ENCODE measurements at places on chromosomes 16 and 17. TPM values are rescaled to one million over a fixed set of nuclear protein-coding genes. Genes with fewer than 3 reads are reported as not detected.
A peak's percentile ranks its signal among the peaks of the same experiment; 100 is the strongest.

Gene NDRG4
- 26.6 TPM for total RNA-seq

Gene PROCA1
- 2.6 TPM for total RNA-seq

Gene KCNJ16
- not detected for total RNA-seq

Gene KRTAP4-4
- total RNA-seq, result not detected

Gene PARN
- 34.7 TPM for total RNA-seq

Gene RAMP2
- total RNA-seq, result not detected

Gene FAM117A
- 9.7 TPM for total RNA-seq

Gene GRIN2C
- total RNA-seq, result not detected

Gene CHST4
- total RNA-seq, result not detected

DNA sequence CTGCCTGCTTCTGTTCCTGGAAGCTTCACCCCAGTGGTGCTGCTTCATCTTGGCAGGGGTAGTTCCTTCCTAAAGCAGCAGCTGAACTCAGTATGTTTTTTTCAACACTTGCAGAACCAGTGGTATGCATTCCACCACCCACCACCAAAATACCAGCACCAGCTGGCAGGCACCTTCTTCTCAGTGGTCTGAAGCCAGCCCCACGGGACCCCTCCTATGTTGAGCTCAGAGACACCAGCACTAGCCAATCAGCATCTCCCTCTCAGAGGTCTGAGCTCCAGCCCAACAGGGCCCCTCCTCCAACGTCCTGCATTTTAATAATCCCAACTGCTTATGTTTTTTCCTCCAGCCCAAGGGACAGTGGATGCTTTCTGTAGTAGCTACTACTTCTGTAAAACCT is 299.6 kb upstream of the CCL2 start:
- no peak overlapping the region for H3K27ac ChIP-seq
- DNase-seq, result no peak
- no peaks in the 10 kb centered on the region for H3K27me3 ChIP-seq
- H3K36me3 ChIP-seq, result no peaks in the 10 kb centered on the region

DNA sequence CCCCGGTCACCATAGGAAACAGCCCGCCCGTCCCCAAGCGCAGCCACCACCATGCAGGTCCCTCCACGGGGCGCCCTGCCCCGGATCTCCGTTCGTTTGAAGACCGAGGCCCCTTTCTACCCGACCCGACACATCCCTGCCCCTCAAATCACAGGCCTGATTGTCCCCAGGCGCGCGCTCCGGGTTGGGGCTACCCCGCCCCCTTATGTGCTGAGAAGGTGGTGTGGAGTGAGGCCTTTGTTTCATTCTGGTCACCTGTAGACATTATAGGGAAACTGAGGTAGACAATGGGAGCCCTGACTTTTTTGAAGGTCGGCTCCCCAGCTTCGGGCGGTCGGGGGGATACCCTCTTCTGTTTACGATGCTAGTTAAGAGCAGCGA is 763 bp upstream of the ACTG1 start:
- H3K27ac ChIP-seq, result peak overlapping the region; percentile 88
- peak; percentile 66 for DNase-seq
- no peaks in the 10 kb centered on the region for H3K27me3 ChIP-seq
- H3K36me3 ChIP-seq, result peaks cover 29% of the 10 kb centered on the region
- peaks cover 41% of the 10 kb centered on the region for H3K4me1 ChIP-seq

GRCh38 chr17:38476549-38476948 is 48.3 kb downstream of the ARHGAP23 start:
- no peak overlapping the region for H3K4me3 ChIP-seq
- H3K4me1 ChIP-seq, result peaks cover 3% of the 10 kb centered on the region
- no peaks in the 10 kb centered on the region for H3K27me3 ChIP-seq
- H3K27ac ChIP-seq, result no peak overlapping the region
- H3K36me3 ChIP-seq, result no peaks in the 10 kb centered on the region
- DNase-seq, result no peak

- peaks cover 10% of the 10 kb centered on the region for H3K36me3 ChIP-seq
- peak overlapping the region; percentile 69 for H3K27ac ChIP-seq
- H3K4me1 ChIP-seq, result peaks cover 28% of the 10 kb centered on the region
- peak overlapping the region; percentile 86 for H3K4me3 ChIP-seq
Observed at GRCh38 chr17:75854881-75855309, 240 bp downstream of the WBP2 start.

DNA sequence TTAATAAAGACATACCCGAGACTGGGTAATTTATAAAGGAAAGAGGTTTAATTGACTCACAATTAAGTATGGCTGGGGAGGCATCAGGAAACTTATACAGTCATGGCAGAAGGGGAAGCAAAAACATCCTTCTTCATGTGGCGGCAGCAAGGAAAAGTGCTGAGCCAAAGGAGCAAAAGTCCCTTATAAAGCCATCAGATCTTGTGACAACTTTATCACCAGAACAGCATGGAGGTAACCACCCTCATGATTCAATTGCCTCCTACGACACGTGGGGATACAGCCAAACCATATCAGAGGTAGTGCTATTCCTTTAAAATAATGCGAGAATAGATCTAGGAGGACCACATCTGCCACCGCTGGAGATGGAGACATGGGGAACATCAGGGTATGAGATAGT is 9.0 kb downstream of the C16orf54 start:
- no peak for DNase-seq
- no peak overlapping the region for H3K27ac ChIP-seq
- H3K36me3 ChIP-seq, result no peaks in the 10 kb centered on the region
- H3K4me3 ChIP-seq, result no peak overlapping the region
- no peaks in the 10 kb centered on the region for H3K27me3 ChIP-seq
- no peaks in the 10 kb centered on the region for H3K4me1 ChIP-seq

GRCh38 chr17:50311112-50311460 is 34.8 kb upstream of the XYLT2 start:
- no peaks in the 10 kb centered on the region for H3K4me1 ChIP-seq
- H3K27me3 ChIP-seq, result peaks cover 14% of the 10 kb centered on the region
- H3K4me3 ChIP-seq, result no peak overlapping the region
- no peaks in the 10 kb centered on the region for H3K36me3 ChIP-seq

GRCh38 chr17:59620518-59621259 is 994 bp downstream of the CLTC start:
- H3K27me3 ChIP-seq, result no peaks in the 10 kb centered on the region
- peaks cover 3% of the 10 kb centered on the region for H3K36me3 ChIP-seq
- H3K27ac ChIP-seq, result peak overlapping the region; percentile 97

DNA sequence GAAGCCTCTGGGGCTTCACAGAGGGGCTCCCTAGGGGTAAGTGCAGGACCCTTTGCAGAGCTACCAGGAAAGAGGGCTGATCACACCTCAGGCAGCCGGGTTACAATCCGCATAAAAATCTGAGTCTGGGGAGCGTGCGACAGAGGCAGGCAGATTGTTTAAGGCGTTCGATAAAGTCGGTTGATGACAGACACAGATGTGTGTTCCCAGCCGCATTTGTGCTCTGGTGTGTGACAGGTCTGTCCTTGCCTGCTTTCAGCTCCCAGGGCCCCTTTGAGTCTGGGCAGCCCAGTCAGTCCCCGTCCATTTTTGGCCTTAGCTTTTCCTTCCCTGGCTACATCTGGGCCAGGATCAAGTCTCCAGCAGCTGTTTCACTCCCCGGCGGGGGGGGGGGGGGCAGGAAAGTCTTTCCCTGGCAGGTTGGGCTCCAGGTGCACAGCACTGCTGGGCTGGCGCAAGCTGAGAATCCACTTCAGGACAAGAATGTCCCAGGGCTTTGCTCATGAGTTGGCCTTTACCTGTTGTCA is 1.3 kb upstream of the ZACN start:
- DNase-seq, result peak; percentile 19
- H3K4me1 ChIP-seq, result peaks cover 5% of the 10 kb centered on the region
- no peak overlapping the region for H3K27ac ChIP-seq
- H3K36me3 ChIP-seq, result no peaks in the 10 kb centered on the region
- peaks cover 64% of the 10 kb centered on the region for H3K27me3 ChIP-seq

- H3K27me3 ChIP-seq, result no peaks in the 10 kb centered on the region
- no peak overlapping the region for H3K4me3 ChIP-seq
- no peak for DNase-seq
- peaks cover under 1% of the 10 kb centered on the region for H3K4me1 ChIP-seq
- no peak overlapping the region for H3K27ac ChIP-seq
Observed at GRCh38 chr16:29151317-29151716, 166.5 kb downstream of the LAT start.

GRCh38 chr17:17590141-17590751 is 1.3 kb downstream of the PEMT start:
- DNase-seq, result no peak
- no peaks in the 10 kb centered on the region for H3K27me3 ChIP-seq
- H3K36me3 ChIP-seq, result no peaks in the 10 kb centered on the region
- no peak overlapping the region for H3K27ac ChIP-seq

- H3K4me1 ChIP-seq, result peaks cover 6% of the 10 kb centered on the region
- no peak overlapping the region for H3K4me3 ChIP-seq
- no peak for DNase-seq
- no peak overlapping the region for H3K27ac ChIP-seq
Observed at GRCh38 chr17:40564195-40564882, 933 bp downstream of the CCR7 start.

DNA sequence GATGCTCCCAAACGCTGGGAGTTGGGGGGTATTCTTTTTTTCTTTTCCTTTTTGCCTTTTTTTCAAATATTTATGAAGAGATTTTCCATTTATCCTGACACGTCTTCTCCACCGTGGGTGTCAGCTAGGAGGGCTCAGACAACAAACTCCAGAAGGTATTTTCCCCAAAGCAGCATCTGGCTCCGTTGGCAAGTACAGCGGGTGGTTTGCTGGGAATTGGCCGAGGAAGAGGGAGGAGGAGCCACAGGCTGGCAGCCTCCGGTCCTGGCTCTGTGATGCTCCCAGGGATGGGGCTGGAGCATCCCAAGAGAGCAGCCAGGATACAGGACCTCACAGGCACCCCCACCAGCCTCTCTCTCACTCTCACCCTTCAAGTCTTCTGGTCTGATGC is 10.9 kb upstream of the CACNG4 start:
- H3K4me1 ChIP-seq, result peaks cover 58% of the 10 kb centered on the region
- DNase-seq, result no peak
- no peaks in the 10 kb centered on the region for H3K36me3 ChIP-seq
- H3K4me3 ChIP-seq, result no peak overlapping the region
- H3K27me3 ChIP-seq, result no peaks in the 10 kb centered on the region
- H3K27ac ChIP-seq, result no peak overlapping the region

DNA sequence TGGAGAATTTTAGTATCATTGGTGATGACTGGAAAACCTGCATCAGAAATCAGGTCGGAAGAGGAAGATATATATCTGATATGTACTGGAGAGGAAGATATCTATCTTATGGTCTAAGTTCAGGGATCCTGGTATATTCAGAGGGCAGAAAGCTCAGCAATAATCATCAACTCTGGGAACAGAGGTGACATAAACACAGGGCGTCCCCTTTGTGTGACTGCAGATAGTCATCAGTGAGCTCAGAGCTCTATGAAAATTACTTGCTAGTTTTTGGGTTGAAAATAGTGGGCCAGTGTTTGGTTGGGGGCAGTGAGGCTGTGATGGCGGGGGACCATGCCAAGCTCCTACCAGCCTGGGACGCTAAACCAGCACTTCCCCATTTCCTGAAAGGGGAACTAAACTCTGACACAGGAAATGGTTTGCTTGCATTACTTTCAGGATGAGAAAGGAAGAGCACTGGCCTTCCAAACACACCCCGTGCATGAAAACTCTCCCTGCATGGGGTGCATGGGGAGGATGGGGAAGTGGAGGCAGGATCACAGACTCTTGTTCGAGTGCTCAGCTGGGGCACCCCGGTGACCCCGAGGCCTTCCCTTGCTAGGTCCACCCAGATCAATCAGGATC is 15.8 kb downstream of the NOD2 start:
- H3K4me3 ChIP-seq, result no peak overlapping the region
- no peaks in the 10 kb centered on the region for H3K36me3 ChIP-seq
- H3K27me3 ChIP-seq, result no peaks in the 10 kb centered on the region
- DNase-seq, result no peak
- no peak overlapping the region for H3K27ac ChIP-seq

DNA sequence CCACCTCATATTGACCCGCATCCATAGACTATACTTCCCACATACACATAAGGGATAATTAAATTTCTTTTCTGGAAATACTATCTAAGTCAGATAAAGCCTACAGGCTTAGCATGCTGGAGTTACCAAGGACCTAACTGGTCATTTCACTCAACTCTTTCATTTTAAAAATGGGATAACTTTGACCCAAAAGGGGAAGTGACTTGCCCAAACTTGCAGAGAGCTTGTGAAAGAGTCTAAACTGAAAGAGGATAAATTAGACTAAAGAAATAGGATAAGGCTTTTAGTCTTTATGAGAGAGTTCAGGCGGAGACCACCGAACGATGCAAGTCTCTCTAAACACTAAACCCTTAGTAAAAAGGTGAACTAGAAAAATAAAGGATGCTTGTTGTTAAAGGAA is 3.9 kb upstream of the KRT33A start:
- H3K36me3 ChIP-seq, result no peaks in the 10 kb centered on the region
- H3K4me1 ChIP-seq, result peaks cover 2% of the 10 kb centered on the region
- no peaks in the 10 kb centered on the region for H3K27me3 ChIP-seq
- no peak for DNase-seq
- H3K27ac ChIP-seq, result no peak overlapping the region
- H3K4me3 ChIP-seq, result no peak overlapping the region

DNA sequence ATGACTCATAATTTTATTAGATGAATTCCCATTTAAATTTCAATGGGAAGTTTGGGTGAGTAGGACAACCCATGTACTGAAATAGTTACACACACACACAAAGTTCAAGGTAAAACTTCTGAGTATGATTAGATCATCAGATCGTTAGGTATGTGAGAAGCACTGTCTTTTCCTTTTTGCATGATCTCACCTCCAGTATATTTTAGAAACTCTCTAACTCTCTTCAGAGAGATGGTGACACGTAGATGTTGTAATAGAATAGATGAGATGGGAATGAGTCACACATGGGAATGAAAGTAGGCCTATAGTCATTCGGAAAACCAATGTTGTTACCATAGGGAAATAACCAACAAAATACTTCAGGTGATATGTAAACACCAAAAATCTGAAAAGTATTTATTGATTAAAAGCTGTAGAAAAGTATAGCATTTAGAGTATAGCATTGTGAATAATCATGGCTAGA is 22.2 kb downstream of the KRT23 start:
- peak; percentile 94 for DNase-seq
- peaks cover 57% of the 10 kb centered on the region for H3K4me1 ChIP-seq
- no peak overlapping the region for H3K4me3 ChIP-seq
- H3K27me3 ChIP-seq, result no peaks in the 10 kb centered on the region
- H3K27ac ChIP-seq, result peak overlapping the region; percentile 98
- H3K36me3 ChIP-seq, result no peaks in the 10 kb centered on the region

DNA sequence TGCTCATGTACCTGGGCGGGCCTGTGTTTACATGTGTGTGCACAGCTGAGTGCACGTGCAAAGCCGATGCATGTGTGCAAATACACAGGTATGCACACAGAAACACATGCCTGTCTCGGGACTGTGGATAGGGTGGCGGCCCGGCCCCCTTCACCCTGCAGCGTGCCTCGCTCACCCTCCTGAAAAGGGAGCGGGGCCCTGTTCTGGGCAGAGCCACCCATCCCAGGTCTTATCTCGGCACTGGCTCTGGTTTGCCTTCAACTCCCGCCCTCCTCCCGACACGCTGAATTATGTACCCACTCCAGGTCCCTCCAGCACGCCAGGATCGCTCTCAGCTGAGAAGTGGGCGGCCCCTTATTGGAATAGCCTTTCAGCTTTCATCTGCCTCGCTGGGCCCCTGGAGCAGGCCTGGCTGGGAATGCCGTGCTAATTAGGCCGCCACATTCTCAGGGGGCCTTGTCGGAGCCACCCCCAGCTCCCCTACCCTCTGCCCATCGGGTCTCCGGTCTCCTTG is 77.8 kb downstream of the RTN4RL1 start:
- no peak overlapping the region for H3K4me3 ChIP-seq
- no peaks in the 10 kb centered on the region for H3K27me3 ChIP-seq
- no peaks in the 10 kb centered on the region for H3K36me3 ChIP-seq
- H3K27ac ChIP-seq, result no peak overlapping the region
- H3K4me1 ChIP-seq, result no peaks in the 10 kb centered on the region

Data from PC-3 (cell line).